ENCODE measurements at places on chromosomes 13 and 19. TPM values are rescaled to one million over a fixed set of nuclear protein-coding genes. Genes with fewer than 3 reads are reported as not detected.
A peak's percentile ranks its signal among the peaks of the same experiment; 100 is the strongest.

PNMA8C gene
- total RNA-seq = not detected

RASA3 gene
- 41.7 TPM for total RNA-seq

- DNase-seq = no peak
These were observed 1.8 kb upstream of the FBN3 start for GRCh38 chr19:8150998-8151766.

OR10H1 gene
- total RNA-seq = not detected

- no peak for DNase-seq
These were observed 1192.2 kb downstream of the PCDH17 start for GRCh38 chr13:58823701-58824100.

- no peak for DNase-seq
These were observed 68.5 kb upstream of the GPR183 start for GRCh38 chr13:99375738-99376080.

ZNF91 gene
- 10.8 TPM for total RNA-seq

- DNase-seq = peak; percentile 23
These were observed 581.5 kb upstream of the KLF12 start for GRCh38 chr13:74715718-74716117.

CGB3 gene
- total RNA-seq = not detected

GRCh38 chr19:54035215-54036178 lies 28.2 kb downstream of the VSTM1 start:
- peak; percentile 88 for DNase-seq

DNA sequence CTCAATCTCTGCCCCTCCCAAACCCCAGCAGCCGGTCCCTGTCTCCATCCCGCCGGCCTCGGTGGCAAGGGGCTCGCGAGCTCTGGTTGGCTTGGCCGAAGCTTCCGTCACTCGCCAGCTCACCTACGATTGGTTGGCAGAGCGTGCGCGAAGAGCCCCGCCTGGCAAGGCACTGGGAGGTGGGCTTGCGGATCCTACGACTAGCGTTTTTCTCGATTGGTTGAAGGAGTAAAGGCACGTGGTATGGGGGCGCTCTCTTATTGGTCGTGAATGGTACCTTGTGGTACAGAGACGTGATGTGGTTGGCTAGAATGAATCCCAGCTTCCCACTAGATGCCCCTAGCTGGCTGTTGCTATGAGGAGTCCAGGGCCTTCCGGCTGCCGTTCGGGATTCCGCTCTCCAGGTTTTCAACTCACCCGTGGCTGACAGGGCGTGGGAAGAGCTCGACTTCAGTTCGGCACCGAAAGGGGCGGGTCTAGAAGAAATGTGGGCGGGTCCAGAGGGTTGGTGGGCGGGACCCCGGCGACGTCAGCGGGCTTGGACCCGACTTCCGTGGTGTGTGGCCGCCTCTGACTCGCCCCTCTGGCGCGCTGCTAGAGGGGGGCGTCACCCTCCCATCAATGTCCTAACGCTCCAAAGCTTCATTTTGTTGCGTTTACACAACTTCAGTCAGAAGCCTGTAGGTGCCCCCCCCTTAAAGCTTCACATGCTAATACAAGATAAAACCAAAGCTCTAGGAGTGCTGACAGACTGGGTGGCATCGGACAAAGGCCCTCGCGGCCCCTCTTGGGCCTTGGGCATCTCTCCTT lies 847 bp upstream of the RAP2A start:
- peak; percentile 100 for DNase-seq

- no peak for DNase-seq
These were observed 54.5 kb downstream of the DNAJC15 start for GRCh38 chr13:43077906-43078305.

DNA sequence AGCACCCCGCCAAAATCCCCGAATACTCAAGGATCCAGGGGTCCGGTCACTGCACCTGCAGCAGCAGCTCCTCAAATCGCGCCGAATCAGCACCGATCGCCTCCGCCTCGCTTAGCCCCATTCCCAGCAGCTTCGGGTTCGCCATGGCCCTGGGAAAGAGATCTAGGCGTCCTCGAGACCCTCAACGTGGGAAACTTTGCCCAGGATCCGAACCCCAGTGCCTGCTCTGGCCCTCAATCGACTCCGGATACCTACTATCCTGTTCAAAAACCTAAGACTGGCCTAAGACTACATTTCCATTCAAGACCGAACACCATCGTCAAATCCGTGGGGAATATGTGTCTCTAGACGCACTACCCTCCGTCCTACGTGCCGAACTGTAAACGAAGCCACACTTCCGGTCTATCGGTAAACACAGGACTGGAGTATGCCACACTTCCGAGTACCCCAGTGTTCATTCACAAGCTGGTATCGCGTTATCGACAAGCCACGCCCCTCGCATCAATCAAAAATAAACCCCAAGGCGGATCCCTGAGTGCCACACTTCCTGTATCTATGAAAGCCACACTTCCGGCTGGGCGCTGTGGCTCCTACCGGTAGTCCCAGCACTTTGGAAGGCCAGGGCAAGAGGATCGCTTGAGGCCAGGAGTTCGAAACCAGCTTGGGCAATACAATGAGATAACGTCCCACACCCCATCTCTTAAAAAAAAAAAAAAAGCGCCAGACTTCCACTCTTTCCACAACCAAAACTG lies at the start of gene PIH1D1:
Gene PIH1D1, minus strand, starts transcription at position 385 of the 752 bp plus-strand sequence. Its CDS starts 240 bp downstream, at position 145.
- DNase-seq = peak; percentile 99

- no peak for DNase-seq
These were observed 19.5 kb upstream of the TM6SF2 start for GRCh38 chr19:19292607-19293006.

- peak; percentile 61 for DNase-seq
These were observed 172.7 kb downstream of the SPRY2 start for GRCh38 chr13:80168089-80168850.

DAND5 gene
- total RNA-seq = 0.31 TPM

DNA sequence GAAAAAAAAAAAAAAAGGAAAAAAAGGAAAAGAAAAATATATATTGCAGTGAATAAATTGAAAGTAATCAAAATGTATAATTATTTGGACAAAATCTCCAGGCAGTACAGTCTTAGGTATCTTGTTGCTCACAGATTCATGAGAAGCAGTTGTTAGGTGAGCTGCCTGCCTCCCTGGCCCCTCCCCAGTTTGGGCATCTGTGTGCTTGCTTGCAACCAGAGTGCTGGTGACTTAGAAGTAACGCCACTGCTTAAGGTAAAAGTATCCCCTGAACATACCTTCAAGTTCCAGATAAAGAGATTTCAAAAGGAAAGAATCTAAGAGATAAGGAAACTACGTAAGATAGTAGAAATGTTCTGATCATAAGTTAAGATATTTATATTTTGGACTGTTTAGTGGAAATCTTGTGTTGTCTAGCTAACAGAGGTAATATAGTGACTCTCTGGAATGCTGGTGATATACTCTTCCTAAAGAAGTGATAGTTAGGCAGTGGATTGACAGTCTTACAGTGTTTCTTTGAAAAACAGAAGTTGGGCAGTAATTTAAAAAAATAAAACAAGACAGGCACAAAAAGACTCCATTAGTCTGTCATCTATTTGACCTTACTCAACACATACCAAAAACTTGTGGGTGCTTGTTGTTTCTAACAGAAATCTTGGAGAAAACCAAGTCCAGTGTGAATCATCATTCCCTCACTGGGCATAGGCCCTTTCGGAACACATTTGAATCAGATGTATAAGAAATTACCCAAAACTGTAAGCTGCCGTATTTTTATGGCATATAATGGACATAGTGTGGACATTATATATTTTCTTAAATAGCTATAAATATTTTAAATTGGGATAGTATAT lies 38.3 kb upstream of the KCTD4 start:
- no peak for DNase-seq

PLEKHF1 gene
- 16.1 TPM for total RNA-seq

SPHK2 gene
- total RNA-seq = 15.9 TPM

DNA sequence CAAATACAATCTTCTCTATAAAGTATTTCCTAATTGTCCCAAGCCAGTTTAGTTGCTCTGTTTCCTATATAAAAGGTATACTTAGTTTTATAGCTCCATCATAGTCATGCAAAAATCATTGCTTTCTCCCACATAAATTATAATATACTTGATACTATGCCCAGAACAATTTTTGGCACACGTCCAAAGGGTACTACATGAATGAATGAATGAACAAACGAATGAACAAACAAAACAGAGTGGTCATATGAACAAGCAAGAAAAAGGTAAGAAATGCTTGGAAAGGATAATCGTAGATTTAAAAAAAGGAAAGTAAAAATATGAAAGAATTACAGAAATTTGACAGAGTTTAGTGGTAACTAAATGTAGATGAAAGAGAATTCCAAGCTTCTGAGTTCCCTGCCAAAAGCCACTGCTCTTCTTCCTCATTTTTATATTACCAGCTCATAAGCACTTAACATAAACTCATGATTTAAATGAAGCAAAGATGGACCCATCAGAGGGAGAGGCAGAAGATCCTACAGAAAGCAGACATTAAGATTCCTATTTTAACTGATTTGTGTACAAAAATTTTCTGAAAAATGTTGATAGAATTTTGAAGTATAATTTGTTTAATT lies 123.2 kb downstream of the ENOX1 start:
- no peak for DNase-seq

DNA sequence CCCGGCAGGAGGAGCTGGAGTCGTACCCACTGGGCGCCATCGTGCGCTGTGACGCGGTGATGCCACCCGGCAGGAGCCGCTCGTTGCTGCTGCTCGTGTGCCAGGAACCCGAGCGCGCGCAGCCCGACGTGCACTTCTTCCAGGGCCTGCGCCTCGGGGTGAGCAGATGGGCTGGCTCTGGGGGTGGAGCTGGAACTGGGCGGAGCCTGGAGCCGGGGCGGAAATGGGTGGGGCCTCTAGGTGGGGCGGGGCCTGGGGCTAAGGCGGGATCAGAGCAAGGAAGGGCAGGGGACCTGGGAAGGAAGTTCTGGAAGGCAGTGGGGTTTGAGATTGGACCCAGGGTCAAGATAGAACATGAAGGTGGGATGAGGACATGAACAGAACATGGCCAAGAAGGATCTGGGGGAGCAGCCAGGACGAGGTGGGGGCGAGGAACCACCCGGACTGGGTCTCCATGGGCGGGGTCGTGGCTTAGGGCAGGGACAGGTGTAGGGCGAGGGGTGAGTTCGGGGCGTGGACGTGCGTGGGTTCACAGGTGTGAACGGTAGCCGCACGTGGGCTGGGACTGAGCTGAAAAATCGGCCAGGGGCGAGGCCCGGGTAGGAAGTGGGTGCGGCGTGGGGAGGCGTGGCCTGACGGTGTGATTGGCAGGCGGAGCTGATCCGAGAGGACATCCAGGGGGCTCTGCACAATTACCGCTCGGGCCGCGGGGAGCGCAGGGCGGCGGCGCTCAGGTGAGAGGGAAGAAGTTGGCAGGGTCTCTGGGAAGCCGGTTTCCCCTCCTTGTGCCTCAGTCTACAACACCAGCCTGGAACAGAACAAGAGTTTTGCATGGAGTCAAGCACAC lies 4.7 kb downstream of the EPS8L1 start:
- DNase-seq = peak; percentile 53

FXYD3 gene
- not detected for total RNA-seq

GRCh38 chr13:91699863-91700262 lies 301.4 kb downstream of the GPC5 start:
- no peak for DNase-seq

- no peak for DNase-seq
These were observed 15.4 kb downstream of the RB1 start for GRCh38 chr13:48318821-48319511.

DNA sequence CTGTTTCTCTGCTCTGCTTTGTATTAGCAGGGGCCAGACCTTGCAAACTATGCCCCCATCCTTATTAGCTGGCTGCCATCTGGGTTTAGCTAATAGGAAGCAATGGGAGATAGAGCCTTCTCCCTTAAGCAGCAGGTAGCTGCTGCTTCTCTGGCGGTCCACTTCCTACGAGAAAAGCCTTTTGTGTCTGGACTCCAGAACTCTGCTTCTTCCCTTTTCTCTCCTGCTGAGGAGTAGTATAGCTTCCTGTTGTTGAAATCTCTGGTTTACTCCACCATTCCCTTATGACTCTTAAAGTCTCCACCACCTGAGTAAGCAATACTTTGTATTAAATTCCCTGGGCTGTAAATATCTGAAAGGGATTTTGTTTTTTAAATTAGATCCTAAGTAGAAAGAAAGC lies 147.1 kb downstream of the DNAJC15 start:
- no peak for DNase-seq

PET100 gene
- 52.8 TPM for total RNA-seq

DNA sequence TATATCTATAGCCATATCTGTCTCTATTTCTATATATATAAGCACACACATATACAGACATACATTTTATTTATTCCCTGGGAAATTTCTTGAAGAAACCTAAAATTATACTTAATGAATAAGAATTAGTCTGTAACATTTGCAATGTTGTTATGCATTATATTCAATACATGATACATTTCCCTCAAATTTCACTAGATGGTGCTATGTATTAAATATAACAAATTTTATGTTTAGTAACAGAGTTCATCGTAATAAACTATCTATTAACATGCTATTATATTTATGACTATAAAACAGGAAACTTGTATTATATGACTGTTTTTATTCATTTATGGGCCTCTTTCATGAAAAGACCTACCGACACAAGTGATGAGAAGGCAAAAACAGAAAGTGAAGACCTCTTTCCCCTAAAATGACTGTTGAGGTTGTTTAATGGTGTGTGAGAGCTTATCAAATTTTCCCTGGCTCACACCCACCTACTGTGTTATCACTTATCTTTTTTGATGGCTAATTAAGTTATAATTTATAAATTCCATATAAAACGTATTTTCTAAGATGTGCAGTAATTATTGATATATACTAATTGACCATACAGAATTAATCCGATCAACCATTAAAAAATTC lies 881.9 kb downstream of the SLITRK6 start:
- DNase-seq = no peak

DNA sequence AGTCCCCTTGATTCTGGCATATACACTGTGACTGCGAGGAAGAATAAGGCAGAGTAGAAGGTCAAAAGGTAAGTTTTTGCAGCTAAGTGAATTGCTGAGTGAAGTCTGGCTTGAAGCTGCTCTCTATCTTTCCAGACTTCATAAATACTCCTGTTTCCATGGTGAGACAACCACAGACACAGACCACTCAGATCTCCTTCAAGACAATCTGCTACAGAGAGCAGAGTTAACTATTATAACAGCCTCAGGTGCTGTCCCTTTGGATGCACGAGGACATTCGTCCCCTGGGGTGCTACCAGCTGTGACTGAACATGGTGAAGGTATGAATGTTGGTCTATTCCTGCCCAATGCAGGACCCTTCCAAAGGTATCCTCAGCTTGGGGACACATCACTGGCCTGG lies 104.0 kb downstream of the MYCBP2 start:
- DNase-seq = no peak

ANKLE1 gene
- 0.35 TPM for total RNA-seq

GRCh38 chr13:38309397-38309796 lies 40.3 kb upstream of the UFM1 start:
- DNase-seq = peak; percentile 7

GRCh38 chr13:95289020-95289444 lies 12.2 kb downstream of the ABCC4 start:
- DNase-seq = no peak

GRCh38 chr19:38185562-38185961 lies 38.5 kb downstream of the DPF1 start:
- no peak for DNase-seq

Measured in HT1080 (cell line).